NCI-H226 (cell line): ENCODE measurements at places on chromosomes 4 and X.

- peak; percentile 2 for DNase-seq
These were observed 287.2 kb downstream of the OPHN1 start for GRCh38 chrX:68146054-68146453.

DNA sequence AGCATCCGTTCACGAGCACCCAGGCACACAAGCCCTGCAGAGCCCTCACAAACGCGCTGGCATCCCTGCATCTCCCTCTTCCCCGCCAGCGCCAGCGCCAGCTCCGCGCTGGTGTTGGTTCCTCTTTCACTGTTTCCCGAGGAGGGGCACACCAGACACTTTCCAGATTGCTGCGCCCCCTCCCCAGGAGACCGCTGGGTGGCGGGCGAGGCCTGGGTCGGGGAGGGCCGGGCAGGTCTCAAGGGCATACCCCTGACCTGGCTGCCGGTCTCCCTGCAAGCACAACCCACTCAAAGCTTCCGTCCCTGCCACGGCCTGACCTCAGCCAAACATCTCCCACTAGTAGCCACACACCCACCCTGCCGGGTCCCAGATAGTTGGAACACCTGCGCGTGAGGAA, 2.2 kb upstream of the NKX1-1 start:
- DNase-seq, result no peak

GRCh38 chr4:139728840-139729239, 63.2 kb downstream of the MGST2 start:
- DNase-seq, result no peak

GRCh38 chrX:100658941-100659381, 15.0 kb downstream of the SRPX2 start:
- DNase-seq, result no peak

GRCh38 chrX:24828147-24828546, 134.4 kb downstream of the POLA1 start:
- DNase-seq, result no peak

DNA sequence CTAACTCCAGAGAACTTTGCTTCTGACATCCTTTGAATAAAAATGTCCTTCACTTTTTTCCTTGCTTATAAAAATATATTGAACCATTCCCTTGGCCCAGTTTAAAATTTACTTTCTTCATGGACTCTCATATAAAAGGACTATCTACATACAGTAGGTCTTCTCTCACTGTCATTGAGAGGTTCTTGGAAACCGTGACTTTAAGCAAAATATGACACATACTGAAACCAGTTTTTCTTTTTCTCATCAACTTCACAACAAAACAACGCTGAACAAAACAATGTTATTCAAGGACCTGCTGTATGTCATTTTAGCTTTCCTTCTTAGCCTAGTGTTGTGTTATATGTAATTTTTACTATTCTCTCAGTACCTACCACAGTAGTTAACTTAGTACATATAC, 496.8 kb downstream of the CENPC start:
- no peak for DNase-seq

DNA sequence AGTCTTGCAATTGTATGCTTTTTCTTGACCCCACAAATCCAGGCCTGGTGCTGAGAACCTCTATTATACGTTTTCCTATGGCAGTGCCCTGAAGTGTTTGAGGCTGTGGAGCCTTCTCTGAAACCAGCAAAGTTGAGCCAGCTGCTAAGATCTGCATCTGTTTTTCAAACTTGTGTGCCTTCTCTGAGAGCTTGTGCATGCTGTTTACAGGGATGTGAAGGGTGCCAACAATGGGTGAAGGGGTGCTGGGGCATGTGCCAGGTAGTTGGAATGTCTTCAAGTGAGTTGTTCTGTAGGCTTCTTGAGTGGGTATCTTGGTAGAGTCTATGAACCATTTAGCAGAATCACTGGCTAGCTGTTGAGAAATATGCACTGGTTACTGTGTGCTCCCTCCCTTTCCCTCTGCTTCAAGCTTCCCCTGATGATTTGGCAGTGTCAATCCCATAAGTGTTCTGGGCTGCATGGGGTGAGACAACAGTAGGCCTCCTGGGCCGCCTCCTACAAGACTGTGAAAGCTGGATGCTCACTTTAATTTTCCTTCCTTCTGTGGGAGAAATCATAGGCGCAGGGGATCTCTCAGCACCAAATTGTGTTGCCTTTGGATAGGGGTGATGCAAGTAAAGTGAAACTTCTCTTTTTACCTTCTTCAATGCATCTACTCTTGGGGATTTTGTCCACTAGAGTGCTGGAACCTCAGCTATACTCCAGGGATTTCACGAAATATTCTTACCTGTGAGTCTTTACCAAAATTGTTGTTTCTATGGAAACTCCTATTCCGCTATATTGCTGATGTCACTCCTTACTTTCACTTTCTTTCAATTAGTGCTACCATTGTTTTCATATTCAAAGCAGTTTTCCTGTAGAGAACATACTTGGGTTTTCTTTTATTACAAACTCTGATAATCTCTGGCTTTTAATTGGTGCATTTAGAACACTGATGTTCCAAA, 30.0 kb downstream of the ITM2A start:
- DNase-seq, result no peak

GRCh38 chr4:80613470-80613869, 277.9 kb downstream of the CFAP299 start:
- no peak for DNase-seq

GRCh38 chrX:7280520-7280919, 132.6 kb upstream of the PUDP start:
- no peak for DNase-seq

DNA sequence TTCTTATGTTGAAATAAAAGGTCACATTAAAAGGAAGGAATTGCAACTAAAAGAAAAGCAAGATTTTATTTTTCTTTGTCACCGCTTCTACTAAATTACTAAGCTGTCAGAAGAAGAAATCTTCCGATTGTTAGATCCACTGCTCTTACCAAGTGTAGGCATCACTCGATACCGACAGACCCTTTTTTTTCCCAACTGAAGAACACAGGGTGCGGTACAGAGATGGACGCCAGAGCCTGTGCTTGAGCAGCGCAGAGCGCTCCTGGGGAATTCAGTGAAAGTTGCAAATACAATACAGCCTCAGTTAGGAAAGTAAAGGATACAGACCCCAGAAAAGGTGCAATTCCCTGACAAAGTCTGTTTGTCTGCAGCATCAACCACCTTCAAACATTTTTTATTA, 94.9 kb upstream of the WDR17 start:
- no peak for DNase-seq

- peak; percentile 28 for DNase-seq
These were observed 30.6 kb upstream of the PLAC1 start for GRCh38 chrX:134688839-134689238.

- peak; percentile 64 for DNase-seq
These were observed 172.7 kb upstream of the LNX1 start for GRCh38 chr4:53763813-53764597.

DNA sequence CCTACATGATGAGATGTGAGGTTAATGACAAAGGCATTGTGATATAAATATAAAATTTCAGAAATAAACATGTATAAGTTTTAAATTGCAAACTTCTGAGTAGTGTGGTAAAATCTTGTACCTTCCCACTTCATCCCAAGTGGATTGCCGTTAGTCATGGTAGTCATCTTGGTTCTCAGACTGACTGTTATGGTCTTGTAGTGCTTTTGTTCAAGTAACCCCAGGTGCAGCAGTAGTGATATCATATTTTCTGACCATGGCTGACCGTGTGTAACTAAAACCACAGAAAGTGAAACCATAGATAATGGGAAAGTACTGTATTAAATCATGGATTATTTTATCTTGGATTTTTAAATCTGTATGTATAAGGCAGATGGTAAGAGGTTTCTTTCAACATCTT, 74.8 kb upstream of the SLIT2 start:
- DNase-seq, result no peak

DNA sequence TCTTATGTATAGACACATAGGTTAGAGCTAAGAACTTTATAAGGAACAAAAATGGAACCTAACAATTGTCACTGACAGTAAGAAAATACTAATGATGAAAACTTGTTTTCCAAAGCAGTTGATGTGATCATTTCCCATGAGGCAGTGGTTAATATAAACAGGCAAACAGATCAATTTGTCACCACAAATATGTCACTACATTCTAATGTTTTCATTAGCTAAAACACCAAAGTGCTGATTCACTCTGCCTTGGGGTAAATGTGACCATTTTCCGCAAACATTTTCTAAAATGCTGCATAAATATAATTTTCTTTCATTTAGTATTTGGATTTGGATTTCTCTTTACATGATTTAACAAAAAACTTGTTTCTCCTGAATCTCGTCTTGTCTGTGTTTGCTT, 408.9 kb upstream of the CTSO start:
- DNase-seq, result no peak

DNA sequence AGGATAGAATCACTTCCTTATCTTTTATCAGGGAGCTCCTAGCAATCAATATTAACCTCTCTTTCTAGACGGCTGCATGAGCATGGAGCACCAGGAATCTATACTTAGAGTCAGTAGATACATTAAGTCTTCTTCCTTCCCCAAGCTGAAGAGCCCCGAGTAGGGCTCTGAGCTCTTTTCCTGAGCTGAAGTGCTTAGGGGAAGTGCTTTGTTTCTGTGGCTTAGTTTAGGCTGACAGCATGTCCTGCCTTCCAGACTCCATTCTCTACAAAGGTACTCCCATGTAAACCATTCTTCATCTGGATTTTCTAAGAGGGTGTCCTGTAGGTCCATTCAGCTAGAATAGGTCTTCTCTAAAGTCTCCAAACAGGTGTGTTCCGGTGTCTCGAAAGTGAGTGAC, 127.5 kb upstream of the AFF2 start:
- DNase-seq, result no peak
